ENCODE measurements at places on chromosomes 5 and 9.

DNA sequence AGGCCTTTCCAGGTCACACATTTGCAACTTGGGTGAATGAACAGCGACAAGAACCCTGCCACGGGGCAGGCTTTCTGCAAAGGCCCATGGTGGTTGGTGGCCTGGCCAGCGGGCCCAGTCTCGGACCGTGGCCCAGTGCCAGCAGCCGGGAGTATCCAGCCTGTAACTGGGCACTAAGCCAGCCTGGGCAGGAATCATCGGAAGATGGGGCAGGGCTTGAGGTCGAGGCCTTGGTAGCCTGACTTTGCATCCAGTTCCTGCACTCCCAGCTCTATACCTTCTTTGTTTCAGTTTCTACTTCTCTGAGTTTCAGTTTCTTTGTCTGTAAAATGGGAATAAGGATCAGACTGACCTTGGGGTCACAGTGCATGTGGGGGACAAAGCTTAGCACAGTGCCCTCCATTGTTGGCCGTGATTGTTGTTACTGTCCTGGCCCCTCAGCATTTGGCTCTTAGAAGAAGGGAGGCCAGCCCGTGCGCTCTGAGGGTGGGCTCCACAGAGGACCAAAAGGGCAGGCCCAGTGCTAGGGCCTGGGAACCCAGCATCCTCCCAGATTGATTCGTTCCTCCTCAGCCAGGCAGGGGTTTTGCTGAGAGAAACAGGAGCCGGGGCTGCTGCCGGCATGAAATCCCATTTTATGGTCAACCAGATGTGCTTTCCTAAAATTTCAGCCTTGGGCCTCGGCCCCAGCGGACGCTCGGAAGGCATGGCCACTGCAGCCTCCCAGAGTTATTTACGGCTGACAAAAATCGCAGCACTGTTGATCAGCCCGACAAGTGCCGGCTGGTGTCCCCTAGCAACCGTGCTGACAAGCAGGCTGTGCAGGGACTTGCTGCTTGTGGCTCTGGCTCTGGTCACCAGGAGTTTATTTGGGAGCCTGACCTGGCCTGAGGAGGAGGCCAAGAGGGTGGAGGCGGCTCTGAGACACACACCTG lies 43.6 kb downstream of the JADE2 start:
- DNase-seq, result no peak

GRCh38 chr5:171601266-171601881 lies 181.9 kb downstream of the FGF18 start:
- DNase-seq, result no peak

GRCh38 chr5:67289763-67290521 lies 93.3 kb upstream of the CD180 start:
- no peak for DNase-seq

GRCh38 chr9:121246821-121247561 lies 21.0 kb upstream of the GSN start:
- no peak for DNase-seq

DNA sequence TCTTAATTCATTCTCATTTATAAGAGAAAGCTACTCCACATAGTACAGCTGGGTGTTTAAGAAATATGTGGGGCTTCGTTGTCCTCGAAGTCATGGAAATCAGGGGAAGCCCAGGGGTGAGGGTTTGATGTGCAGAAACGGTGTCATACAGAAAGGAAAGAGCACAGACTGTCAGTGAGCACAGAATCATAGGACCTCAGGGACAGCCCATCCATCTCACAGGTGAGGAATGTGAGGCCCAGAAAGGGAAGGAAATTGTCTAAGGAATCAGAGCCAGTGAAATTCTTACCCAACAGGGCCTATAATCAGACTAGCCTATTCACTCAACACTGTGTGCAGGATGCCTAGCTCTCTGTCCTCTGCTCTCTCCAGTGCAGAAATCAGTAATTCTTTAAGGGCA lies 535.6 kb downstream of the SPOCK1 start:
- DNase-seq, result no peak

DNA sequence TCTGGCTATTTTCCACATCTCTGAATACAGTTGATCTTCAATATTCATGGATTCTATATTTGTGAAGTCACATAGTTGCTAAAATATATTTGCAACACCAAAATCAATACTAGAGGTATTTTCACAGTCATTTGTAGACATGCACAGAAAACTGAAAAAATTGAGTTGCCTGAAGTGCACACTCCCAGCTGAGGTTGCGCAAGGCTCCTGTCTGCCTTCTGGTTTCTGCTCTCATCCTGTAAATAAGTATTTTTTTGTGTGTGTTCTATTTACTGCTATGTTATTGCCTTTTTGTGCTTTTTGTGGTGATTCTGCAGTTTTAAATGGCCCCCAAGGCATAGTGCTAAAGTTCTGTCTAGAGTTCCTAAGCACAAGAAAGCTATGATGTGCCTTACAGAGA lies 371.1 kb upstream of the GRAMD2B start:
- no peak for DNase-seq

DNA sequence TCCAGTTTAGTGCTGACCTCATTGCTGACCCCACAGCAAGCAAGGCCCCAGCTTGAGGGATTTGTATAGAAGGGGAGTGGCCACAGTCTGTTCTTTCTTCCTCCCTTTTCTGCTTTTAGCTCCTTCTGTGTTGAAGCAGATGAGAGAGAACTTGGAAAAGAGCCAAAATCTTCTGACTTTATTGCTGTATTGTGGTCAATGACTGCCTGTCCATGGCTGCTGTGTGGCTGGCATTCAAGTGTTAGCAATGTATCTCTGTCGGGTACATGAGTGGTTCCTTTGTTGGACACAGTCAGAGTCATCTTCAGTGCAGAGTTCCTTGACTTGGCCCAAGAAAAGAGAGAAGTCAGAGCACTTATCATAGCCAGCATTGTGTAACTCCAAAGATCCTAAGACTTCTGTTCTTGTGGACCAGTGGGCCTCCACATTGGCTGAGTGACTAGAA lies 154.1 kb downstream of the LRRC70 start:
- peak; percentile 12 for DNase-seq

GRCh38 chr5:127203818-127204217 lies 86.8 kb upstream of the MEGF10 start:
- DNase-seq, result no peak

GRCh38 chr5:135539430-135540005 lies 3.8 kb upstream of the NEUROG1 start:
- no peak for DNase-seq

- DNase-seq, result no peak
Observed at GRCh38 chr5:90353254-90353653, 56.3 kb downstream of the CETN3 start.

DNA sequence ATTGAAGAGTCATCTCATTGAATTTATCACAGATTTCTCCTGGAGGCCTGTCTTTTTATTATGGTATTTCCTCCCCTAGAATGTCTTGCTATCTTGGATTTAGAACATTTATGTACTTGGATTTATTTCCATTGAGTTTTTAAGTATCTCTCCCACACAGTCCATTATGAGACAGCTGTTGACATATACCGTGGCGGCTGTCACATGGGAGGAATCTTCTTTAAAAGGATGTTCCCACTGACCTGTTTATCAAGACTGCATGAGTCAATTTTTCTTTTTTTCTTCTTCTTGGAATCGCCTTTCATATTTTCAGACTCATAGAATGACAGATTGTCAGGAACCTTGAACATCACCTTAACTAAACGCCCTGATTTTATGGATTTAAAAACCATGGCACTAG lies 2.9 kb upstream of the CAVIN4 start:
- DNase-seq, result no peak

- DNase-seq, result no peak
Observed at GRCh38 chr9:121949364-121949763, 143.7 kb downstream of the TTLL11 start.

DNA sequence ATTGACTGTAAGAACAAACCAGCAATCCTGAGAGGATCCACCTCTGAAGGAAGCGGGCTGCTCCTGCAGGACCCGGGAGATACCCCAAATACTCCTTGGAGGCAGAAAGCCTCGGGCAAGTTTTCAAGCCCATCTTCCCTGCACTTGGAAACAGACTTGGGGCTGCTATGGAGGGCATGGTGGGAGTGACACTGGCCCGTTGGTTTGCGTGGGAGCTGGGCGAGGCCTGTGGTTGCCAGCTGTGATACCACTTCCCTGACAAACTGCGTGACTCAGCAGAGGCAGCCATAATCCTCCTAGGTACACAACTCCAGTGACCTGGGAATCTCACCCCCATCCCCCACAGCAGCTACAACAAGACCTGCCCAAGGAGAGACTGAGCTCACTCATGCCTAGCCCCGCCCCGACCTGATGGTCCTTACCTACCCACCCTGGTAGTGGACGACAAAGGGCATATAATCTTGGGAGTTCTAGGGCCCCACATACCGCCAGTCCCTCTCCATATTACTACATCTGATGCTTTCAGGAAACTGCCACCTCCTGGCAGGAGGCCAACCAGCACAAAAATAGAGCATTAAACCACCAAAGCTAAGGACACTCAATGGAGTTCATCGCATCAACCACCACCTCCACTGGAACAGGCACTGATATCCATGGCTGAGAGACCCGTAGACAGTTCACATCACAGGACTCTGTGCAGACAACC lies 38.1 kb upstream of the VLDLR start:
- no peak for DNase-seq

- DNase-seq, result no peak
Observed at GRCh38 chr9:134601764-134602163, 39.8 kb upstream of the COL5A1 start.

- DNase-seq, result no peak
Observed at GRCh38 chr5:27479859-27480258, 441.5 kb upstream of the CDH9 start.

GRCh38 chr9:120368799-120369198 lies 211.2 kb downstream of the CDK5RAP2 start:
- DNase-seq, result no peak

GRCh38 chr5:13649656-13650055 lies 294.8 kb downstream of the DNAH5 start:
- no peak for DNase-seq

DNA sequence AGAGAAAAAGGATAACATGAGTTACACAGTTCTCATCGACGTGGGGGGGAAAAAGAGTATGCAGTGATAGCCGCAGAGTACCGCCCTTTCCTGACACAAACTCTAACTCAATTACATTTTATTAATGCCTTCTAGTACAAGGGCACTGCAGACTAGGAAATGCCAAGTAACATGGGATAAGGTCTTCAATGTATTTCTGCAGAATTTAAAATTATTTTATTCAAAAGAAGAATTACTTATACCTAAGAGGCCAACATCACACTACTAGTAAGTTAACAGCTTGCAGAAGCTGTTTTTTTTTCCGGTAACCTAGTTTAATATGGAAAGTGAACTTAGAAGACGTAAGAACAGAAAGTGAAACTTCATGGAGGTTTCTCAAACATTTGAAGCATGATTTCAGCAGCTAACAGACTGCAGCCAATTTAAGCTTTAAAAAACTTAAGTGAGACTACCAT lies 3.9 kb downstream of the SETX start:
- DNase-seq, result no peak

GRCh38 chr9:132745756-132746709 lies 75.8 kb downstream of the GTF3C4 start:
- no peak for DNase-seq

- DNase-seq, result no peak
Observed at GRCh38 chr9:72313507-72313906, 51.5 kb downstream of the ZFAND5 start.

DNA sequence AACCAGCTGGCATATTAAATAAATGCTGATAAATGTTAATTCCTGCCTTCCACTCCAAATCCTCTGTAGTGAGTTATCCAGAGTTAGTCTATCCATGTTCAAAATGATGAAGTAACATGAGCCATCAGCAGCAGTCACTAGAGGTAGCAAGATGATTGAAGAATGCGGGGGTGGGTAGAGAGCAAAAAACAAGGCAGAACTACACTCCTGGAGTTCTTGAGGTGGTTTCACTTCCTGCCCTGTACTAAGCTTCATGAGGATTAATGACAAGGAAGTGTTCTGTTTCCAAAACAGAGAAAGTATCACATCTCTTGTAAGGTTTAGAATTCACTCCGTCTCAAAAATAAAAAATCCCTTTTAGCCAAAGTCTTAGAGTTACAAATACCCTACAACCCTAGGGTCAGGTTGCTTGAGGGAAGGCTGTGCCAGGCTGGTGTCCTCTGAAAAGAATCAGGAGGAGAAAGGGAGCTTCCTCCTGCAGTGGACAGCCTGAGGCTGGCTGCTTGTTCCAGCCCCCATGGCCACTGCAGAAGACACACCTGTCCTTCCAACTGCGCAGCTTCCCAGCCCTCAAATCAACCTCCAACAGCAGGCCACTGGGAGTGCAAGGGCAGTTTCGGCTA lies 180.2 kb downstream of the DENND1A start:
- peak; percentile 18 for DNase-seq

DNA sequence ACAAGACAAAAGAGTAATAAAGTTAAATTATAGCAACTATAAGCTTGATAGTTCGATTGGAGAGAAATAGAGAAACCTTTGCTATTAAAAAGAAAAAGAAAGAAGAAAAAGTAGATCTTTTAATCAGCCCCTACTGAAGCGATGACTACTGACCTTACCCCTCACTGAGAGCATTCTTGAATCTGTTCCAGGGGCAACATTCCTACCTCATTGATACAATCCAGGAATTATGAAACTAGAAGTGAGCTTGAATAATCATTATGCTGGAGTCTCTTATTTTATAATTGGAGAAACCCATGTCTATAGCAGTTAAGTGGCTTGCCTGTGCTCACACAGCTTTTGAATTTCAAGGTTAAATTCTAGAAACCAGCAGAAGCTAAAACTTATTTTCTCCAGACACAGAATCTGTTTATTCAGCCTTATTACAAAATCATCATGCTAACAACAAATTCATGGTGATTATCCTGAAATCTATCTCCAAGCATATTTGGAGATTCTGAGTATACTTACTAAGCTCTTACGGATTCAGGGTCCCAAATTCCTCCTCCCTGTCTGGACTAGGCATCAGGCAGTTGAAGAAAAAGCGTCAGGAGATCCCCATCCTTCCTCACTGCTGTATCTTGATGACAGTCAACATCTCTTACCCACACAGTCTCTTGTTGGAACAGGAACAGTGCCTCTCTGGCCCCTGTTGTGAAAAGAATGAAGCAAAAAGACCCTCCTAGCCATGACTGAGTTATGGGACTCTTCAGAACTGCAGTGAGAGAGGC lies 547.6 kb upstream of the WWC1 start:
- DNase-seq, result peak; percentile 37

GRCh38 chr9:137116027-137116507 lies 1.5 kb upstream of the DPP7 start:
- no peak for DNase-seq

GRCh38 chr9:80994892-80995291 lies 694.5 kb downstream of the TLE1 start:
- peak; percentile 19 for DNase-seq
